Stimulated activated CD4-positive, alpha-beta T cell treated with anti-CD3 and anti-CD28 coated beads, Interleukin-12 subunit alpha, Interleukin-12 subunit beta, amount 100 ng/mL, for 24 hours (primary cell): ENCODE measurements at places on chromosomes 6 and 20.

DNA sequence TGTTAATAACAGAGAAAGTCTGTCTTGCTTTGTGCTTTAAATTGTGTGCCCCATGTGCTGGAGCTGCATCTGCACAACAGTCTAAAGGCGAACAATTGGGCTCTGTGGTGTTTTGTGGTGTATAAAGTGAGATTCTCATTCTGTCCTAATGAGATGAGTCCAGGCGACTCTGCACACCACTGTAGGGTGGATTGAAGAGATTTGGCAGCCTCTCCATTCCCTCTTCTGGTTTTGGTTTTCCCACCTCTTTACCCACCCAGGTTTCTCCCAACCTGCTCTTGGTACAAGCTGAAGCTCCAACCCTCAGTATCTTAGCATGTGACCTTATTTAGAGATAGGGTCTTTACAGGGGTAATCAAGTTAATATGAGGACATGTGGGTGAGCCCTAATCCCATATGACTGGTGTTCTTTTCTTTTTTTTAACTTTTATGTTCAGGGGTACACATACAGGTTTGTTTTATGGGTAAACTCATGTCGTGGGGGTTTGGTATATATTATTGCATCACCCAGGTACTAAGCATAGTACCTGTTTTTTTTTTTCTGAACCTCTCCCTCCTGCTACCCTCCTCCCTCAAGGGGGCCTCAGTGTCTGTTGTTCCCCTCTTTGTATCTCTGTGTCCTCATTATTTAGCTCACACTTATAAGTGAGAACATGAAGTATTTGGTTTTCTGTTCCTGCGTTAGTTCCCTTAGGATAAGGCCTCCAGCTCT is 217.6 kb upstream of the DTNBP1 start:
- DNase-seq, result no peak

GRCh38 chr6:3943331-3943765 is 94.2 kb downstream of the FAM50B start:
- DNase-seq, result no peak

DNA sequence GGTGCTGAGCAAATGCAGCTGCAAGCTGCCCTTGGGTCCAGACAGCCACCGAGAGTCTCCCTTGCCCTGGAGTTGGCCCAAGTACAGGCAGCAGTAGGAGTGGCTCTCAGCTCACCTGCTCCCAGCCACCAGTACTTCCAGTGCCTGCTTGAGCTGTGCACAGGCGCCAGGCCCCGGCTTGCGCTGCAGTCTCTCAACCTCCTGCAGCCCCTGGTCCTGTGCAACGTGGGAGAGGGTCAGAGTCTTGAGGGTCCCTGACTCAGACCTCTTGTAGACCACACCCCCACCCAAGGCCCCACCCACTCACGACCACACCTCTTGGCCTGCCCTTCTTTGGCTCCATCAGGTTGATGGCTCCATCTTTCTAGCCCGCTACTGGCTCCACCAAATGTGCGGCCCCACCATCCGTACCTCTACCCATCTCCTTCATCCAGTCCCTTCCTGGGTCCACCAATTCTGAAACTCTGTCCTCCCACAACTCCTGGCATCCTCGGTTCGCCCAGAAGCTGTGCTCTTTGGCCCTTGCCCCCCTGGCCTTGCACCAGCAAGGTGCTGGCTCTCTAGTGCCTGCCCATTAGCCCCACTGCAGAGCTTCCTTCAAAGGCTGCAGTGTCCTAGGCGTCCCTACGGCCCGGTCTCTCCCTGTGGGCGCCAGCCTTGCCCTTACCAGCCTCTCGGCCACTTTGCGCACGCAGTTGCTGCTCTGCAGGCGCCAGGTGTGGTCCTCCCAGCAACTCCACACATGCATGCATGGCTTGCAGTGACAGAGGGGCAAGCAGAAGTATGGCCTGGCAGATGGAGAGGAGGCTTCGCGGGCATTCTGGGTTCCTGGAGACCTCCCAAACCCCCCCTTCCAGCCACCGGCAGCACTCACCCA is 16.5 kb upstream of the SPAG4 start:
- no peak for DNase-seq

GRCh38 chr6:80449726-80450125 is 343.3 kb downstream of the BCKDHB start:
- DNase-seq, result no peak

DNA sequence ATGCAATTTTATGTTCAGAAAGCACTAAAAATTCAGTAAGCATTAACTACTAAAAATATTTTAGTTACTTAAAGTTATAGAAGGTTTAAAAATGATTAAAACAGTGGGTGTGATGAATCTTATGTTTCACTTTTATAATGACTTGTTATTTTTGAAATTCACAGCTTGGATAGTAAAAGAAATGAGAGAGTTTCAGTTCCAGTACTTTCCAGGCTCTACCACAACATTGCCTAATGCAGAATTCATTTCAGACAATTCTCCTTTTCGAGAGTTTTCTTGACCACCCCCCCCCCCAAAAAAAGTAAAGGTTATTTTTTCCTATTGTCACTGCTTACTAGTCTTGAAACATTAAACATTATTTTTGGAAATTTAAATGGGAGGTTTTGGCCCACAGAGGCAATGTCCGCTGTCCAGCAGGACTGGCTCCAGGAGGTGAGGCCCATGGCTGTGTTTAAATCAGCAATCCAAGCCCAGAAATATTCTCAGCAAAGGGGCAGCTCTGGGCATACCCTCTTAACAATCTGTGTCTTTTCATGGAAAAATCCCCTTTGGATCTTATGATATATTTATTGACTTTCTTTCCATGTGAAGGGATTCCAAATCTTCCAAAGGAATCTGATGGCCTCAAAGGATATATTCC is 519.9 kb downstream of the MAFB start:
- DNase-seq, result no peak

DNA sequence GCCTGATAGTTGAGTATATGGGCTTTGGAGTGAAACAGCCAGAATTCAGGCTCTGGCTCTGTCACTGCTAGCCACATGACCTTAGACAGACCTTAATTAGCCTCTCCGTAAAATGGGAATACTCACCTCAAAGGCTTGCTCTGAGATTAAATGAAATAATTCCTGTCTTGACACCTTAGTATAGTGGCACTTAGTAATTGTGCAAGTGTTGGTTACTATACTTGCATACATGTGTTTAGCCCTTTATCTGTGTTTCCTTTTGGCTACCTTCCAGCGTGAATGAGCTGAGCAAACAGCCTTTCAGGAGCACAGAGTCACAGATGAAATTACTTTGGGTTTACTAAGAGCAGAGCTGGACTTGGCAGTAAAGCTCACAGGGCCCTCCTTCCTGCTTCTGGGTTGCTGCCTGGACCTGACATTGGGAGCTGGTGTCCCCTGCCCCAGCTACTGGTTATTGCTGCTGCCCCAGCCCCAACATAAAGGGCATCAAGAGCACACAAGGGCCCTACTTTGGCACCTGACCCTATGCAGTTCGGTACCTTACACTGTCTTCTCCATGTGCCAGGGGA is 32.8 kb downstream of the CD164 start:
- no peak for DNase-seq

GRCh38 chr6:75266716-75267291 is 17.8 kb downstream of the TMEM30A start:
- no peak for DNase-seq

DNA sequence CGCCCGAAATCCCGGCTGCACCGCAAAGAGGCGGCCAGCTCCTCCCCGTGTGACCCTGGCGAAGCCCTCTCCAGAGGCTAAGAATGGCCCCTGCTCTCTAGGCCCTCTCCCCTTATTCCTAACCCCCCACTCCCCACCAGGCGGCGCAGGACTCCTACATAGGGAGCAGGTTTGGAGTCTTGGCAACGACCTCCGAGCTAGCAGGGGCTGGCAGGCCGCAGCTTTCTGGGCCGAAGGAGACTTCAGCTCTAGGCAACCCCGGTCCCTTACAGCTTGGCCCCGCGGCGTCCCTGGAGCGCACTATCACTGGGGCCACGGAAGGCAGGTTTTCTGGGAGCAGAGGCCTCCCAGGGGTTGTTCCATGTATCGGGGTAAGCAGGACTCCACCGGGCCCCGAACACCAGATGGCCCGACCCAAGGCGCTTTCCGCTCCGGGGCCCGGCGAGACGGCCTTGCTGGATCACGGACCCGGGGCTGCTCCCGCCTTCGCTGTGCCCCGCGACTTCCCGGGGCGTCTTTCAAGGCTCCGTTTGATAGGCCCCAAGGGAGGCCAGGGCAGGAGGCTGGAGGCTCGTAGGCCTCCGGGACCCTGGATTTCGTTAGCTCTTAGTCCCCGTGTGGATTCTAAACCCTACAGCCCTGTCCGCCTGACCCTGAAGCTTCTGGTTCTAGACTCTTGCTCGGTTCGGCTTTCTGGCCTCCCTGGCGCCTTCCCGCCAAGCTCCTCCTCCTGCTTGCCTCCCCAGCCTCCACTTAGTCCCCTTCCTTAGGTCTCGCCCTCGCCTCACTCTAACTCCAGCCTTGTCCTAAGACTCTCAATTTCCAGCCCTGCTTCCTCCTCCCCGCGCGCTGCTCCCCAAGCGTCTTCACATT is 1.9 kb downstream of the SLC32A1 start:
- DNase-seq, result peak; percentile 54

DNA sequence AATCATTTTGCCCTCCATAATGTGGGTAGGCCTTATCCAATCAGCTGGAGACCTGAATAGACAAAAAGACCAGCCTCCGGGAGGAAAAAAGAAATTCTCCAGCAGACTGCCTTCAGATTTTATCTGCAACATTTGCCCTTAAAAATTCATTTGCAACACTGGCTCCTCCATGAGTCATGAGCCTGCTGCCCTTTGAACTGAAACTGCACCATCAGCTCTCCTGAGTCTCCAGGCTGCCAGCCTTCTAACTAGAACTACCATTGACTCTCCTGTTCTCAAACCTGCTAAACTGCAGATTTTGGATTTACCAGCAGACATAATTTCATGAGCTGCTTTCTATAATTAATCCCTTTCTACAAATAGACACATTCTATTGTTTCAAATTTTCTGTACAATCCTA is 223.9 kb upstream of the THEMIS start:
- DNase-seq, result no peak

DNA sequence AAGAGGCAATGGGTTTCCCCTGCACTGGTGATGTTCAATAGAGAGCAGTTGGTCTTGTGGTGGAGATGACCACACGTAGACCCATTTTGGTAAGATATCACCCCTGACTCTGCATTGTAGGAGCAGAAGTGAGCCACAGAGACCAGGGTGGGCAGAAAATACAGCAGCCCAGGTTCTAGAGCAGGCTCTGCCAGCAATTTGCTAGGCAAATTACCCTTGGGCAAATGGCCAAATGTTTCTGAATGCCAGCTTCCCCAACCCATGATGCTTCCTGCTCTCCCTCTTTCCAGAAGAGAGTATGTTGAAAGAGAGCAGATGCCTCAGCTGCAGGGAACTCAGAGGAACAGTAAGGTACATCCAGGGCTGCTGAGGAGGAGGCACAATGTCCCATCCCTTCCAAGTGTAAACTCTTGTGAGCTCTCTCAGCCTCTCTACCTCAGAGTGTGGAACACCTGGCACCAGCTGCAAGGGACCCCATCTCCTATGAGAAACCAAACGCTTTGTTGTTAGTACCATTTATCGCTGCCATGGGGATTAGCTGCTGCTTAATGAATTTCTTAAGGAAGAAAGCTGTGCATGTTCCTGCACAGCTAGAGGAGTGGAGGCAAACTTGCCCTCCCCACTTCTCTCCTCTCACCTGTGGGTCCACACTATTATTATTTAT is 317.5 kb upstream of the MOCS1 start:
- DNase-seq, result no peak

- DNase-seq, result no peak
Observed at GRCh38 chr6:73231986-73232391, 6.7 kb upstream of the KHDC1L start.

DNA sequence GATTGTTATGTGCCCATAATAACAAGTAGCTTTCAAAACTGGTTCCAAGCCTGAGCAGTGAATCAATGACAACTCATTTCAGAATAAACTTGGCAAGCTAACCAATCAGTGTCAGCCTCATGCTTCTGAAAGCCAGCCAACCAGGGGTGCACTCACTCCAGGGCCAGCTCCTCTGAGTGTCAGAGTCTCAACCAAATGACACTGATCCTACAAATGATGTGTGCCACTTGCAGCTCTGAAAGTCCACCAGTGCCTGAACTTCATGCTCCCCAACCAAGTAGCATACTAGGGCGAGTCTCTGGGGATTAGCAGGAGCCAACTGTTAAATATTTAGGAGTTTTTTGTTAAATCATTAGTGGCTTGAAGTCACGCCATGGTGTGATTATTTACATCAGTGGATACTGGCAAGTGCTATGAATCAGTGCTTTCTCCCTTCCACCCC is 4.5 kb downstream of the IYD start:
- no peak for DNase-seq

GRCh38 chr6:118932421-118932820 is 2.5 kb downstream of the MCM9 start:
- no peak for DNase-seq

GRCh38 chr20:24100370-24101011 is 111.9 kb upstream of the GGTLC1 start:
- peak; percentile 18 for DNase-seq

DNA sequence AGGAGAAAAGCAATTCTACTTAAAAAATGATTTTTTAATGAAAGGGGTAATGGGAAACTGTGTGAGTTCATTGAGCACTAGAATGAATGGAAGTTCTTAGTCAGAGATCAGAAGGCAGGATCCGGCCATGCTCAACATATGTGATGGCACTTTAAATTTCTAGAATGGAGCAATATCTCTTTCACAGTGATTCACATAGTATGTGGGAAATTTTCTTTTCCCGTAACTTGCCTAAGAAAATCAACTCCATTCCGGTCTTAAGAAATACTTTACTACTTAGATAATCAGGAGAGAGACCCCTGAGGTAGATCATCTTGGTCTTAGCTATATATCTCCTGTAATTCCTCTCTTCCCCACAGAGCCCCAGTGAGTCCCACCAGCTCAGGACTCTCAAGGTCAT is 131.8 kb downstream of the SCML4 start:
- DNase-seq, result no peak

GRCh38 chr20:50227506-50227905 is 36.9 kb downstream of the CEBPB start:
- no peak for DNase-seq

DNA sequence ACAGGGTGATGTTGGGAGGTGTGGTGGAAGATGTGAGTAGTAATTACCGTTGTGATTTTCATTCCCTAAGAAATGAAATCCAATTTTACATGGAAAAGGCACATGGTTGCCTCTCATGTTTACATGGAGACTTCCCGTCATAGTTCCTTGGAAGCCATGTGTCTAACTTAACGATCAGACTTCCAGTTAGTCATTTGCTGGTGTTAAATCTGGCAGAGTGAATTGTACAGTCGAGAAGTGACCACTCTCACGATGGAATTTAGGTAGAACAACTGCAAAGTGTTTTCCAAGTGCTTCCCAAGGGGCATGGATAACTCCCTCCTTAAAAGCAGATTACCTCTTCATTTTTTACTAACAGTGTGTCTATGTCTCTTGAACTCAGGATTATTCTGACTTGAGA is 145.8 kb upstream of the CCN2 start:
- DNase-seq, result no peak

DNA sequence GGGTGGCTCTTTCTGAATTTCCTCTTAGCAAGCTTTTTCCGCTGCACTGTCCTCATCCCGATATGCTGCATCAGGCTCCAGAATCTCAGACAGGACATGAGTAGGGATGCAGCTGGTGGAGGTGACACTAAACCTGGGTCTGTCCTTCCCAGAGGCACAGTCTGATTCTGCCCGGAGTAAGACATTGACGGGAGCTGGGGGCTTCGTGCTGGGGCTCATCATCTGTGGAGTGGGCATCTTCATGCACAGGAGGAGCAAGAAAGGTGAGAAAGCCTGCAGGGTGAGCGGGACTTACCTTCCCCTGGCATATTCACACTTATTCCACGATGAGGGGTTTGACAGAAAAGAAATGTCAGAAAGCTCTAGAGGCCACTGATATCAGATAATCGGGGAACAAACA is 9.8 kb downstream of the HLA-DPB1 start:
- no peak for DNase-seq
